ENCODE measurements at places on chromosomes 3 and 15.
A peak's percentile ranks its signal among the peaks of the same experiment; 100 is the strongest.

DNA sequence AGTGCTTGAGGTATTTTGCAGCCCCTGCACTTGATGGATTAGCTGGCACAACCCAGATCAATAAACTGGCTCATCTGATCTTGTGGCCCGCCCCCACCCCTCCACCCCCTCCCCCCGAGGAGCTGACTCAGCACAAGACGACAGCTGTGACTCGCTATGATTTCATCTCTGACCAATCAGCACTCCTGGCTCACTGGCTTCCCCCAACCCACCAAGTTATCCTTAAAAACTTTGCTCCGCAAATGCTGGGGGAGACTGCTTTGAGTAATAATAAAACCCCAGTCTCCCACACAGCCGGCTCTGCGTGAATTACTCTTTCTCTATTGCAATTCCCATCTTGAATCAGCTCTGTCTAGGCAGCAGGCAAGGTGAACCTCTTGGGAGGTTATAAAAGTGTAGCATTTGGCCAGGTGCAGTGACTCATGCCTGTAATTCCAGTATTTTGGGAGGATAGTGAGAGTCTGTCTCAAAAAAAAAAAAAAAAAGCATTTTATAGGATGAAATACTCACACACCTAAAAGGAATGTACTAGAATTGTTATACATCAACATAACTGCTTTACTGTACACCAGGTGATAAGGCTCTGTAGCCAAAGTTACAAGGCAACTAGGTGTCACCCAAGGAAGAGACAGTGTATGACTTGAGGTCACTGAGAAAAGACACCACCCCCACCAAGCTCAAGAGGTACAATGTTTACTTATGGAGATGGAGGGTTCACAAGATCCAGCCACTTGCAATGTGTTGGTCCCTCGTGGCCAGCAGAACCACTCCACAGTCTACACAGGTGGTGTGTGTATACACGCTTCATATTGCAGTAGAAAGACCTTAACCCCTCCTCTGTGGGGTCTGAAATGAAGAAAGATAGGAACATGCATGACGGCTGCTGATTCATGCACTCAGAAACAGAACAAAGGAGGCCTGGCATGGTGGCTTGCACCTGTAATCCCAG lies 8.6 kb downstream of the ZNF445 start:
- peak; percentile 36 for DNase-seq

GRCh38 chr3:71254281-71255057 lies 329.1 kb downstream of the FOXP1 start:
- no peak for DNase-seq

GRCh38 chr15:70593795-70594194 lies 169.6 kb downstream of the UACA start:
- DNase-seq = no peak

- DNase-seq = no peak
Observed at GRCh38 chr3:119219069-119219468, 21.6 kb downstream of the B4GALT4 start.
